Activated T-cell treated with anti-CD3 and anti-CD28 coated beads for 1 hour (primary cell): ENCODE measurements at places on chromosomes 2 and 18.

DNA sequence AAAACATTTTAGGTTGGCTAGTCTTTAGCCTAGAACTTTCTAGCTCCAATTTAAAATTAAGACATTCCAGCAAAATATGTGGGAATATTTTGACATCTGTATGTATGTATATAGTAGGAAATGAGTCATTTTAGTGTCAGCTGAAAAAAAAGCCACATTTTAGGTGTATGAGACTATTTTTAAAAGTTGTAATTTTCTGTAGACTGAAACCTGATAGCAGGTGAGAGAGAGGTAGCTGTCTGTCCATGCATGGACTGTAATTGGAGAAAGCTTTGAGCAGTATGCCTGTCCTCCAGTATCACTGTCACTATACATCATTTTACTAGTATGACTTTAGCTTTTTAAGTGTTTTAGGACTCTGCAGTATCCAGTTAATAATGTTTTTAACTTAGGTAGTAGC is 26.1 kb upstream of the PPP1R1C start:
- DNase-seq = no peak

GRCh38 chr18:55328301-55328700 is 259.7 kb downstream of the TCF4 start:
- DNase-seq = no peak

GRCh38 chr18:11114653-11115052 is 34.7 kb downstream of the PIEZO2 start:
- DNase-seq = no peak

DNA sequence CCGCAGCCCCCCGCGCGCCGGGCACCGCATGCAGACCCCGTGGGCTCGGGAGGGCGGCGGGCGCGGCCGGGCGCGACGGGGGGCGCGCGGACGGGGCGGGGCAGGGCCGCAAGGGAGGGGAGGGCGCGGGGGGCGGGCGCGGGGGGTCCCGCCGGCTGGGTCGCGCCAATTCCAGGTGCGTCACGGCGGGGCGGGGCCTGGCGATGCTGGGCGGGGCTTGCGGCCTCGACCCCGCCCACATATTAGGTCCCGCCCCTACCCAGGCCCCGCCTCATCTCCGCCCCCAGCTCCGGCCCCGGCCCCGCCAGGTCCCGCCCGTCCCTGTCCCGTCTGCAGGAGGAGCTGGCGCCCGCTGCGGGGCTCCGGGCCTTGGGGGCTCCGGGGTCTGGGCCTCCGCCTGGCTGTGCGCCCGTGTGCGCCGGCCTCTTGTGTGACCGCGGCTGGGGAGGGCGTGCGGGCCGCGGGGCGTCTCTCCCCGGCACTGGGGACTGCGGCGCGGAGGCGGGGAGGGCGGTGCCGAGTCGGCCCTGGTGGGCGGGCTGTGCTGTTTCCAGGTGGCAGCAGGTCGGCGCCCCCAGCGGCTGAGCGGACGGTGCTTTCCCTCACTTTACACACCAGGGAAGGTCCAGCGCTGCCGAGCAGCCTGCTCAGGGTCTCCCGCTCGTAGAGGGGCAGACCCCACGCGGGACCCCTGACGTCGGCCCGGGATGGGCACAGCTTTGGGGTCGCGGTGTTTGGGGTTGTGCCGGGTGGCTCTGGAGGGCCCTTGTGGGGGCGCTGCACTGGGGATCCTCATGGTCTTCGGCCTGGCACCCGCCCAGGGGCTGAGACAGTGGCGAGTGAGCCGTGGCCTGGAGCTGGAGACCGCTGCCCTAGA is 554 bp downstream of the ING5 start:
- peak; percentile 79 for DNase-seq

DNA sequence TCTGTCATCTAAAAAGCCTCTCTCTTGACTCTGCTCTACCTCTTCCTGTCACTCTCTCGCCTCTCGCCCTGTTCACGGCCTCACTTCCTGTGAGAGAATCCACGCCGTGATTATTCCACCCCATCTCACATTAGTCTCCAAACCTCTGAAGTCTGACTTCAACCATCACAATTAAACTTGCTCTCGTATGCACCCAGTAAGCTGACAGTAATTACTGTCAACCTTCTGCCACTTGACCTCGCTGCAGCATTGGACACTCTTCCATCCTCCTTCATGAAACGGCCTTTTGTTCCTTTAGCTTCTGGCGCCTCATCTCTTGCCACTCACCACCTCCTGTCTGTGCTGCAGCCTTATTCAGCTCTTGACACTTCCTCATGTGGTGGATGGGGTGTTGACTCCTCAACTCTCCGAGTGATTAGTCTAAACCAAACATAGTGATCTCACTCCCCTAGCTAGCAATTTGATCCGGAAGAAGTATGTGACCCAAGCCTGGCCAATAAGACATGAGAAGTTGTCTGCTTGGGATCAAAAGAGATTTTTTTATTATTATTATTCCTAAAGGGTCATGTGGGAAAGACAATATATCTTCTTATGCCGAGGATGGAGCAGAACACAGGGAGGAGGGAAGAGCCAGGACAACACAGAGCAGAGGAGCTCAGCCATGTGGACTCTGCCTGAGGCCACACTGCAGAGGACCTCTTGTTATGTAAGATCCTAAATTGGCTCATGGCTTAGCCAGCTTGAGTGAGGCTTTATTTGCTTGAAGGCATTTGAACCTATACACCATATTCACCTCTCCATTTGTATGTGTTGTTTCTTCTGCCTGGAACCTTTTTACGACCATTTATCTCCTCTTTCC is 38.4 kb upstream of the MYO1B start:
- peak; percentile 20 for DNase-seq

- DNase-seq = no peak
Measured at GRCh38 chr2:198966269-198966668, 491.5 kb downstream of the SATB2 start.

- DNase-seq = no peak
Measured at GRCh38 chr18:22694954-22695353, 238.2 kb upstream of the RBBP8 start.

- DNase-seq = no peak
Measured at GRCh38 chr2:130878316-130878715, 41.6 kb downstream of the ARHGEF4 start.

DNA sequence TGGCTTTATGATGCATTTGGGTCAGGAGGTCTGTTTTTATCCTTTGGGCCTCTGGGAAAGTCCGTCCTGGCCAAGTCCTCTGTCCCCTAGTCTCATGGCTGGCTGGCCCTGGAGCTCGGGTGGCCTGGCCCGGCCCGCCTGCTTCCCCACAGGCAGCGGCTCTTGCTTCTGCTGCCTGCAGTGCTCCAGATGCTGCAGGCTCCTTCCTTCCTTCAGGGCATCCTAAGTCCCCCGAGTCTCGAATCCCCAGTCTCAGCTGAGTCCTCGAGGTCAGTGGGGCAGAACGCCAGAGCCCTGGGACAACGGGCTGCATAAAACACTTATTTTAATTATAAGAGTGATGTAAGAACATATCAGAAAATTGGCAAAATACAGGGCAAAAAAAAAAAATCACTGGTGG is 71.2 kb downstream of the HPCAL1 start:
- no peak for DNase-seq

DNA sequence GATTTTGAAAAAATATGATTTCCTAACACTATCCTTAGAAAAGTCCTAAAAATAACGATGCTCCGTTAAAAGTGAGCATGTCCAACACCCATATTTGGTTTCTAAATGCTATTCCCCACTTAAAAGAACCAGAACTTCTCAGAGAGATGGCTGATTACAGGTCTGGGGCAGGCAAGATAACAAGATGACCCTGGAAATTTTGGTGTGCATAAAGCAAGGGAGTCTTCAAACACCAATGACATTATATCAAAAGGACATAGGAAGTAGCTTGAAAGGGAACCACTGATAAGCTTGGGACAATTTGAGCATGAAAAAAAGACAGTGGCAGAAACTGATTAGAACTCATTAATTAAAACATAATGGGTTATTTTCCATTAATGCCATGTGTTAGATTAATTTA is 17.9 kb downstream of the STK17B start:
- no peak for DNase-seq

GRCh38 chr18:6874315-6874714 is 144.8 kb downstream of the ARHGAP28 start:
- DNase-seq = no peak

DNA sequence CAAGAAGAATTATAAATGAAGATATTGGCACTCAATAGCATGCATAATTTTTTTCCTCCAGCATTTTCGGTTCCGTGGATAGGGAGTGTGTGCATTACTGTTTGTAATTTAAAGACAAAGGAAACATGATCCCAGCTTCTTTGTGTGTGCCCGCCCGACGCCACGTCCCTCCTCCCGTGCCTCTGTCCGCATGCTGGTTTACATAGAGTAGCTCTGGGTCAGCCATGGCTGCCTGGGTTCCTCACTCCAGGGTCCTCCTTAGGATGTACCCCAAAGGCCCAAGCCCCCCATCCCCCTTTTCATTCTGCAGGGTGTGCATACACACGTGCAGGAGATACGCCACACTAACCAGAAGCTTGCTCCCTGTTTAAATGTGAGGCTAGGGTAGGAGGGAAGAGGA is 214.7 kb downstream of the KLHL29 start:
- no peak for DNase-seq

DNA sequence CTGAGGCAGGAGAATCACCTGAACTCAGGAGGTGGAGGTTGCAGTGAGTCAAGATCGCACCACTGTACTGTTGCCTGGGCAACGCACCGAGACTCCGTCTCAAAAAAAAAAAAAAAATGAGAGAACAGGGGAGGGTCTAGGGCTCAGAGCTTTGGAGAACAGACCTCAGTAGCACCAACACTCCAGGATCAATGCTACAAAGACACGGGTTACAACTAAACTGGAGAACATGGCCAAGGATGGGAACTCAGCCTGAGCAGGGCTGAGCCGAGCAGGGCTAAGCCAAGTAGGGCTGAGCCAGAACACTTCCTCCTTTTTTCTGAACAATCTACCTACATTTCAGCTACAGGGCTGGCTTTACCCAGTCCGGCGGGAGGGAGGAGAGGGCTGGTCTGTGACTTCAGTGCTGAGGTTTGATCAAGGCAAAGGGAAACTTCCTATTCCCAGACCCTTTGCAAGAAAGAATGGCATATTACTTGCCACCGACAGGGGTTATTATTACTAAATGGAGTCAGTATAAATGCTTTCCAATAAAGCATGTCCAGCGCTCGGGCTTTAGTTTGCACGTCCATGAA is 2.9 kb upstream of the CASP8 start:
- no peak for DNase-seq

DNA sequence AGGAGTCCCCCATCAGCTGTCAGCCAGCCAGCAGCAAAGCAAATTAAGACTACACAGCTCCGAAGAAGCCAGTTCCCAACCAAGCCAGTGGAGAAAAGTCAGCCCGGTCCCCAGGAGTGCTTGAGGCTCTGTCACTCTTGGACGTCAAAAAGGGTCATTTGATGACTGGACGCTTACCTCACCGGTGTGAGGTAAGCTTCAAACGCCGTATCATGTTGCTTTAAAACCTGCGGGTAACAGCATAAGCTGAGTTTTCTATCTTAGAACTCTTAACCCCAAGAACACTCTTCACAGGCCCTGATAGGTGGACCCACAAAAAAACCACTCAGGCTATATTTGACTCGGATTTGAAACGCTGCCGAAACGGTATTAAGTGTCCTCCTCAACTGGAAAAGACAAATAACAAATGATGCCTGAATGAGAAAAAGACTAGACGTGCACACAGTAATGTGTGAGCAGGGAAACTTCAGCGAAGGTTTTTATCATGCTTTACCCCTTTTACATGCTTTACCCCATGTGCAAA is 682 bp upstream of the LNPK start:
- DNase-seq = no peak

DNA sequence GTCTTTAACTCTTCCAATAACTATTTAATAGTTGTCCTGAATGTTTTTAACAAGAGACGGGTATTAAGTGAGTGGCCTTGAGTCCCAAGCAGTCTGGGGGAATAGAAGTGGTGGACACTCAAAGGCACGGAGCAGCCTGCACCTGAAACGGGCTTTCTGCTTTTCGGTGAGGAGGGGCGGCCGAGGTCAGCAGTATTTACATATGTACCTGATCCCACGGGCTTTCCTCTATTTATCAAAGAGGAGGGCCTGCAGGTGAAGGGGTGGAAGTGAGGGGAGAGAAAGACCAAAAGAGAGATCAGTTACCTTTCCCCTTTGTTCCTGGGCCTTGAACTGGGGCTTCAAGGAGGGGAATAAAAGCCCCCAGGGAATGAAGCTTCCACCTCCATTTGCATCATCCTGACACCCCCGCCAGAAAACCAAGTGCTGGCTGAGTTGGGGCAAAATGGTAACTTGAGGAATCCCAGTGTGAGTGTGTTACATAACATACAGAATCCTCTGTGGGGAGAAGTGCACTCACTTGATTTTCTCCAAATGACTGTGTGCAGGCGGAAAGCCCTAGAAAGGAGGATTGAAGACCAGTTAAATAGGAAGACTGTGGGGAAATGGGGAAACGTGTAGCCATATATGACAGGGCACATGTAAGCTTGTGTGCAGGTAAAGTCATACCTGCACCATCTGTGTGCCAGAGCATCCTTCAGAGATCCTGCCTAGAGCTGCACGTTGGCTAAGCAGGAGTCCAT is 12.4 kb downstream of the POU3F3 start:
- no peak for DNase-seq

DNA sequence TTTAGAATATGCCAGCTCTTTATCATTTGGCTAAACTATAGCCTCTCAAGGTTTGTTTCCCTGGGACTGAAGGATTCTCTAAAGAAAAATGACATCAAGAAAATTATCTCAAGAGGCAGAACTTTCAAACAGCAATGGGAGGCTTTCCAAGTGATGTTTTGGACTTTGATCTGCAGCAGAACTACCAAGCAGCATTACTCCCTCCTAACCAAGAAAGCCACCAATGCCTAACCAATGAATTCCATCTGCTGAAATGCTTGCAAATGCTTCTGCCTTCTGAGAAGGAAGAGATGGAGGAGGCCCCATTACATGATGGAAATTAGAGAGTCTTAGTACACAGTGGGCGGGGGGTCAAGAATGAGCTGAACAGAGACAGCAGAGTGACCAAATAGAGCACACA is 95.1 kb upstream of the SLC35G4 start:
- no peak for DNase-seq

- no peak for DNase-seq
Measured at GRCh38 chr2:127045792-127046501, 61.0 kb downstream of the BIN1 start.

- no peak for DNase-seq
Measured at GRCh38 chr2:58067001-58067400, 20.4 kb downstream of the VRK2 start.

- no peak for DNase-seq
Measured at GRCh38 chr2:17541531-17541950, 1.0 kb downstream of the VSNL1 start.

DNA sequence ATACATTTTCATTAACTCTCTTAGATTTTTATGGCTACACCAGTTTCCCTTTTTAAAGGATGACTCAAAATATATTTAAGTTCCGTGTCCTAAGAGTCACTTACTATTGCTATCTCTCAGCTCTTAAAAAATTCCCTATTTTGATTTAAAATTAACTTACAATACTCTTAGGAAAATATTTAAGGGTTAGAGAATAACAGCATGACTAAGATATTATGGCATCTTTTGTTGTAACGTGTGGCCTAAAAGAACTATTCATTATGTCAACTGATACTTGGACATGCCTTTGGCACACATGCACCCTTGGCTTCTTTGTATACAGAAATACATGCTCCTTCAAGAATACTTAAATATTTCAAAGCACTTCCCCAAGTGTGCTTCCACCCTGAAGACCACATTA is 42.3 kb downstream of the SCN3A start:
- no peak for DNase-seq

GRCh38 chr2:219045937-219046550 is 4.7 kb upstream of the CFAP65 start:
- DNase-seq = no peak

- DNase-seq = no peak
Measured at GRCh38 chr2:105438104-105438929, 39.5 kb upstream of the FHL2 start.
